ENCODE measurements at places on chromosomes 1 and 21.

DNA sequence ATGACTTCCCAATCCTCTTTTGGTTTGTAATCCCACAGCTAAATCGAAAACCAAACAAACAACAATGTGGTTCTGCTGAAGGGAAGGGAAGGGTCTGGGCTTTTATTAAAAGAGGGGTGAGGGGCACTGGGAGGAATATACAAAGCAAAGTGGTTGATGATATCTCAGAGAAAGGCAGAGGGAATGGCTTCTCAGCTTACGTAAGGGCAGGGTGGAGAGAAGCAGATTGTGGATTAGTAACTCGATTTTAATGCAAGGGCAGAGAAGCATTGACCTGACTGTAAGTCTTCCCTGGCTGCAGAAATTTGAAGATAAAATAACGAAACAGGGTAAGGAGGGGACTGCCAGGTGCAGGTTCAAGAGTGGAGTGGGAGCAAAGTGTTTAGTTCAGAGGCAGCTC lies 438.2 kb upstream of the LRRC7 start:
- no peak for DNase-seq

- DNase-seq = no peak
Observed at GRCh38 chr21:34343347-34343746, 20.5 kb upstream of the KCNE2 start.

GRCh38 chr1:209349363-209350308 lies 233.9 kb upstream of the CAMK1G start:
- DNase-seq = no peak

DNA sequence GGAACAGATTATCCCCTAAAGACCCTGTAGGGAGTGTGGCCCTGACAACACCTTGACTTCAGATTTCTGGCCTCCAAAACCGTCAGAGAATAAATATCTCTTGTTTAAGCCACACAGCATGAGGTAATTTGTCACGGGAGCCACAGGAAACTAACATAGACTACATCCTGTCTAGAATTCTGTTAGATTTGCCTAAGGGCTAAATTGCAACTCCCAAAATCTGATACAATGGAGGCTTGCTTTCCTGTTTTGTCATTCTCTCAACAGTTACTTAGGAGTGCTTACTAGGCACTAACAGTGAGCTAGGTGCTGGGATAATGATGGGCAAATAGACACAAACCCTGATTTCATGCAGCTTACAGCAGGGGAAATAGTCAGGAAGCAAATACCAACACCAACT lies 141.6 kb downstream of the MIS18A start:
- no peak for DNase-seq

DNA sequence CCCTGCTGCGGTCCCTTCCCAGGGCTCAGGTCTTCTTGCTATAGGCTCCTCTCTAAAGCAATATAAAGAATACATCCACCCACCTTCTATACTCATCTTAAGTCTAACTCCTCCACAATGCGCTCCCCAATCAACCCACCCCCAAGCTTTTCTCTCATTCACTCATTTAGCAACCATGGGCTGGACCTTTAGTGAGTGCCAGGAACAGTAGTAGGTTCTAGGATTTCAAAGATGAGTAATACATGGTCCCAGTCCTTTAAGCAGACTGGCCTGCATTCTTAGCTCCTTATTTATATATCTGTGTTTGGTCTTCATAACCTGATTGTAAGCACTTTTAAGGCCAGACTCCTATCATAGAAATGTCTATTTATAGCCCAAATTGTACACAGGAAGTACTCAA lies 5.9 kb downstream of the CAMK1G start:
- DNase-seq = no peak

DNA sequence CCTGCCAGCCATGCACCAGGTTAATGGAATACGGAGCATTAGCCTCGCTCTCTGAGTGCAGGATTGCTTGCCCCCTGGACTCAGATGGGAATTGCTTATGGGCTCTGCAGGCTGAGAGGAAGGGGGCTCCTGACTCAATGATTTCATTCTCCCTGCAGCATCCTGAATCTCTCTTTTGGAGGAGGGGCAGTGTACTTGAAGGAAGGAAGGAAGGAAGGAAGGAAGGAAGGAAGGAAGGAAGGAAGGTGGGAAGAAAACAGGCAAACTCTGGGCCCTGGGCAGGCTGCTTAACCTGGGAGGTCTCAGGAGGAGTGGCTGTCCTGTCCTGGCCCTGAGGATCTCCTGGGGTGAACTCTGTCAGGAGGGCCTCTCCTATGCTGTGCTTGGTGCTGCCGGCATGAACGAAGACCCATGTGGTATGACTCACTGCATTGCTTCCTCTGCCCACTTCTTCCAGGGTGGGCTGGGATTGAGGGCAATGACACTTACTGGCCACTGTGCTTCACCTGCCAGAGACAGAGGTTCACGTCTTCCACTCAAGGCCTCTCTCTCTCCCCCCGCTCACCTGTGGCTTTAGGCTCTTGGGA lies 257.1 kb upstream of the CSF3R start:
- no peak for DNase-seq

DNA sequence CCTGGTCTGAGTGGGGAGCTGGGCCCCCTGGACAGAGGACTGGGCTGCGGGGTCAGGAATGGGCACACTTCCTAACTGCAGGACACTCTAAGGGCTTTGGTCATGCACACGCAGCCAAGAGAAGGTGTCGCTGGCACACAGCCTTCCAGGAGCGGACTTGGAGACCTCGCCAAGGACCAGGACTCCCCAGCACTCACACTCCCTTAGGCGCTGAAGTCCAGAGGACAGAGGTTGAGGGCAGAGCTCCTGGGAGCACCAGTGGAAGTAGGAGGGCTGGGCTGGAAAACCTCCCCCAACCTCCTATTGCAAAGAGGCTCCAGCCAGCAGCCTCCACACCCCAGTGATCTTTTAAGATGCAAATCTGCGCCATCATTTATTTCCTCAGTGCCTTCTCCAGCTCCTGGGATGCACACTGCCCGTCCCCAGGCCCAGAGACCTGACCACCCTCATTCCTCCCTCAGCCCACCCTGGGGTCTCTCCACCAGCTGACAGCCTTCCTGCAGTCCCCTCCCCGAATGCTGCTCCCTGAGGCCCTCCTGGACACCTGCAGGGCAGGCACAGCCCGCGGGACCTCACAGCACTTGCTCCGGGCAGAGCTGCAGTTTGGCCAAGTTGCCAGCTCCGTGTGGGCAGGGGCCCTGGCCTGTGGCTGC lies 3.0 kb downstream of the TSPEAR start:
- no peak for DNase-seq

GRCh38 chr1:95180371-95180770 lies 53.6 kb upstream of the RWDD3 start:
- DNase-seq = no peak

DNA sequence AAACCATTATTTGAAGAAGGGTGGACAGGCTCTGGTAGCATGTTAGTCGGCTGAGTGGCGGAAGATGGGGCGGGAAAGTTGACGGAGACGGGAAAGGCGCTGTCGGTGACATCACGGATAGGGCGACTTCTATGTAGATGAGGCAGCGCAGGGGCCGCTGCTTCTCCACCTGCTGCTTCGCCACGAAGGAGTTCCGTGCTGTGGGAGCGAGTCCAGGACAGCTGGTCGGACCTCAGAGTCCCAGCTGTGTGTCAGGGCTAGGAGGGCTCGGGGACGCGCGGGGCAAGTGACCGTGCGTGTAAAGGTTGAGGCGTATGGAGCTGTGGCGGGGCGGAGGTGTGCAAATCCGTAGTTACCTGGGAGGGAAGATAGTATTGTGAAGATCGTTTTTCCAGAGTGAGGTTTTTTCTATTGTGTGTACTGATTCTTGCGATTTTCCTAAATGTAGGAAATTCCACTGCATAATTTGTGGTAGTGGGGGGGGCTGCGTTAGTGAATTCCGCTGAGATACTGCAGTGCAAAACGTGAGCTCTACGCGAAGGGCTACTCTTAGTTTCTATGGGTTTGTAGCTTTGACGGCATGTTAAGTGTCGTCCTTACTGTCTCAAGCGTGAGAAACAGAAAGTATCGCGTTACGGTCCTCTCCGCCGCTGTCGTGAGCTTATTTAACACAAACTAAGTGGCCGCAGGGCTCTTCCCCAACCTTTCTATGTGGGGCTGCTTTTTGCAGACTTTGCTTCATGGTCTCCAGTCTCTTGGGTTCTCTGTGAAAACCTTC lies 111.2 kb upstream of the NBPF11 start:
- DNase-seq = no peak

- DNase-seq = no peak
Observed at GRCh38 chr1:37085393-37085792, 51.1 kb upstream of the GRIK3 start.

DNA sequence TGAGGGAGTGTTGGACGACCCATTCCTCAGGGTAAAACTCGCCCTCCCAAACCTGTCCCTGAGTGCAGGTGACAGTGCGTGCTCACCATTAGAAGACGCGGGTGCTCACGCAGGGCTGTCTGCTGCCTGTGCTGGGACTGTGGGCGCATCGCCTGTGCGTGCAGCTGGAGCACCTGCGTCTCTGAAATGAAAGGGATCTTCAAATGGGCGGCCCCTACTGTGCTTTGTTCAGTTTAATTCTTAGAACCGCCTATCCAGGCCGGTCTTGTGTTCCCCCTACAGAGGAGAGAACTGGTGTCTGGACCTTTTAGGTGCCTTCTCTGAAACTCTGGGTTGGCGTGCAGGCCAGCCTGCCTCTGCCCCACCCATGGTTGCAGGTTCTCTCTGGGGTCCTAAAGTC lies 125.8 kb downstream of the PCBP3 start:
- DNase-seq = no peak

- no peak for DNase-seq
Observed at GRCh38 chr1:89489047-89489729, 35.4 kb upstream of the LRRC8B start.

- DNase-seq = no peak
Observed at GRCh38 chr1:109350655-109351054, 43.8 kb upstream of the MYBPHL start.

GRCh38 chr1:14071581-14071980 lies 371.6 kb downstream of the PRDM2 start:
- DNase-seq = no peak

DNA sequence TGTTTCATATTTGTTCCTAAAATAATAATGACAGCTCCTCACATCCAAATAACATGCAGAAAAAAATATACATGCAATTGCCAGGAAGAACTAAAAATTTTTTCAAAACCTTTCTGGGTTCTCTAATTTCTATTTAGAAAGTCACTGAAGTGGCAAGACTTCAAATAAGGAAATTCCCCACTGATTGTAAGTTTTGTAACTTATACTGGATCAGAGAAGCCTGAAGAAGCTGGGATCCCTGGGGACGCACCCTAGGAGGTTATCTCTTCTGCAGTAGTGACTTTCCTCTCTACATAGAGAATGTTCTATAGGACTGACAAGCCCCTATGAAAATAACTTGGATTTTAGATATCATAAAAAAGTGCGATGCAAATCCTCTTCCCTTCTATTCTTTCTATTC lies 182.6 kb downstream of the MRPL39 start:
- DNase-seq = no peak

GRCh38 chr1:183653876-183654451 lies 848 bp upstream of the APOBEC4 start:
- no peak for DNase-seq

GRCh38 chr1:5567839-5568238 lies 424.4 kb downstream of the NPHP4 start:
- DNase-seq = no peak
